ENCODE measurements at places on chromosomes 16 and 17.

DNA sequence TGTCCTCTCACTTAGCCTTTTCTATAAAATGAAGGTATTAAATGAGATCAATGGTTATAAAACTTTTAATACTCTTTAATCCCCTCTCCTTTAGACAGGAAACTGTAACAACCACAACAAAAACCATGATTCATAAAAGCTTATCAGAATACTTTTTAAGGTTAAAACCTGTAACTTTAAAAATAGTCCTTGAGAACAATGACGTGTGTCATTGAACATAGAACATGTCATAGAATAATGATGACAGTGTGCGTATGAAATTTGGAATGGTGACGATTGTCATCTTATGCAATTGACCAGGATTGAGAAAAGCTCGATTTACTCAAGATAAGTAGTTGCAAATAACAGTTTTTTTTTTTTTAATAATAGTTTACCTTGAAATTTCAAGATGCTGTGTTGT is 94.1 kb downstream of the PLCG2 start:
- no peak for DNase-seq

DNA sequence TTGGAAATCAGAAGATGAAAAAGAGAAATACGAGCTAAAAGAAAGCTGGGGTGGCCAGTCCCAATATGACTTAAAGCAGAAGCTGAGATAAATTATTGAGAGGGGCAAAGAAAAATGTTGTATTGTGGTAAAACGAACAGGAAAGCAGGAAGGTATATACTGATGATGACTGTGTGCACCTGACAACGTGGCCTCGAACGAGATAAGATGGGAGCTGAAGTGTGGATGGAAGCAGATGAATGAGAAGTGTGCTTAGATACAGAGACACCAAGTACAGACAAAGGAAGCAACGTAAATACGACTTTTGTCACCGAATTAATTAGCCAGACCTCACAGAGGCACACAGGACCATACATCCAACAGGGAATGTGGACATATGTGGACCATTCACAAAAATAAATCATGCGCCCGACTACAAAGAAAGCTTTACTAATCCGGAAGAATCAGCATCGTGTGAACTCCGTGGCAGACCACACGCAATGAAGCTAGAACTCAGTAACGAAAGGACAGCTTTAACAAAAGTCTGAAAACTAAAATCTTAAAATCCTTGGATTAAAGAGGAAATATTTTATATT is 218.7 kb downstream of the RPTOR start:
- no peak for DNase-seq

DNA sequence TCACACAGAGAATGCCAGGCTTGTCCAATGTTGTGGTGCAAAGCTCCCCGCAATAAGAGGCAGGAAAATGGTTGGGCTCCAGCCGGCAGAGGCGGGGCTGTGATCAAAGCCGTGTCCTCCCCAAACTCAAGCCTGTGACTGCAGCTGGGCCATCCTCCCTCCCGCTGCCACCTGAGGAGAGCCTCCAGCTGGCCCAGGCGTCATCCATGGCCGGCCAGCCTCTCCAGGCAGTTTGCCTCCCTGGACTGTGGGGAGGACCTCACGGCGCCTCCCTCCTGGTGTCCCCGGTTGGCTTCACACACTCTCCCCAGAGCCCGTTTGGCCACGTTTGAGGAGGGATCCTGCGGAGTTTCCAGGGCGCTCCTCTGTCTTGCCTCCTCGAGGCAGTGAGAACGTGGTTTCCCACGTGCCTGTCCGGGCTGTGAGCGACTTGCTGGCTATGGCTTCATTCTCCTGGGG is 134.1 kb downstream of the IRF8 start:
- DNase-seq: no peak

GRCh38 chr17:42670789-42671657 is 5.8 kb downstream of the PLEKHH3 start:
- DNase-seq: no peak

- DNase-seq: no peak
Observed at GRCh38 chr17:8791910-8792270, 7.3 kb downstream of the MFSD6L start.

- DNase-seq: no peak
Observed at GRCh38 chr17:73973586-73974409, 229.7 kb upstream of the RPL38 start.

- no peak for DNase-seq
Observed at GRCh38 chr17:32894245-32894644, 17.3 kb upstream of the MYO1D start.
